Activated CD4-positive, alpha-beta T cell treated with anti-CD3 and anti-CD28 coated beads, Interleukin-2, amount 10 ng/mL, durations not matched to agents 24 days and 14 days (primary cell): ENCODE measurements at places on chromosomes 11 and 22. TPM values are rescaled to one million over a fixed set of nuclear protein-coding genes. Genes with fewer than 3 reads are reported as not detected.

KCNJ1 gene
- not detected in 2 replicates for total RNA-seq

PKP3 gene
- not detected in 2 replicates for total RNA-seq

- DNase-seq: no peak
Measured at GRCh38 chr11:117391181-117391580, 63.5 kb downstream of the CEP164 start.

DNA sequence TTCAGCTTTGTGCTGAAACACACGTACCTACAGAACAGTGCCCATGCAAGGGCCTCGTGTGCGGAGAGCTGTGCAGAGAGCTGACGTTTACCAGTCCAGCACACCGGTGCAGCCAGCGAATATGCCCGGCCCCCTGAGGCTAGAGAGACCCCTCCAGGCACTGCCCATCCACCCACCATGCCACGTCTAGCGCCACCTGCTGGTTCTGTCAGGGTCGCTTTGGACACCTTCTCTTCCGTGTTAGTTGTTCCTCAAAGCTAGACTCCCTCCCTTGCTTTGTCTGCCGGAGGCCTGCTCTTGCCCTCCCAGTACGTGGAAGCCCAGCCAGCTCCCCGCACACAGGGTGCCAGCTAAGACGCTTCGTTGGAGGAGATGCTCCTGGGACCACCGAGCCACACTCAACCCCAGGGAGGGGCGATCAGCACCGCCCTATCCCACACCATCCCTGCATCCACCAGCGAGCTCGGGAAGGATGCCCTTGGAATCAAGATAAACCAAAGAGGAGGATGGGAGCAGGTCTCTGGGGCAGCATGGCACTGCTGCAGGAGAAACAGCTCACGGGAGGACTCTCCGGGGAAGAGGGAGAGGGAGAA, 43.4 kb downstream of the CPT1A start:
- DNase-seq: peak; percentile 80

DNA sequence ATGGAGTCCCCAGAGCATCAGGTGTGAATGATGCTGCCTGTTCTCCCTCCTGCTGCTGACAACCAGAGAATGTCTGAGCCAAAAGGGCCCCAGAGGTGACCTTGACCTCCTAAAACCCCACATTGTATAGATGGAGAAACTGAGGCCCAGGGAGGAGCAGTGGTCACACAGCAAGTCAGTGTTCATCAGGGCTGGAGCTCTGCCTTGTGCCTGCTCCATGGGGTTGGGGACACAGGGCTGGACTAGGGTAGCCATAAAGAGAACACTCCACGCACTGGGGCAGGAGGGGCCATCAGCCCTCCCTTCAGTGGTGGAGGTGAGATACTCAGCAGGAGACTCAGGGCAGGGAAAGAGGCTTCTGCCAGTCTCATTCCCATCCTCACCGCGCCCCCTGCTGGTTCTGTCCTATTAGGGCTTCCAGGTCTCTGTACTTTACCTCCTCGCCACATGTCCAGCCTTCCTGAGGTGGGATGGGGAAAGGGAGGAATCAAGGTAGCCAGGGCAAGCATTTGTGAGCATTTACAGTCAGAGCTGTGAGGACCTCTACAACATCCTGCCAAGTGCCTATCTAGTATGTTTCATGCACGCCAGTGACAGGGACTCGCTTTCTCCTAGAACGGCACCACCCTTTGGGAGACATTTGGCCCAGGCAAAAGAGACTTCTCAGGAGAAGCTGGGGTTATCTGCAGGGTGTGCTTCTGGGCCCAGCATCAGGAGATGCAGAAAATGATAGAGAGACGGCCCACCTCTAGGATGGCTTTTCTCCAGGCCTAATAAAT, 43.2 kb downstream of the NEU3 start:
- peak; percentile 89 for DNase-seq

DNA sequence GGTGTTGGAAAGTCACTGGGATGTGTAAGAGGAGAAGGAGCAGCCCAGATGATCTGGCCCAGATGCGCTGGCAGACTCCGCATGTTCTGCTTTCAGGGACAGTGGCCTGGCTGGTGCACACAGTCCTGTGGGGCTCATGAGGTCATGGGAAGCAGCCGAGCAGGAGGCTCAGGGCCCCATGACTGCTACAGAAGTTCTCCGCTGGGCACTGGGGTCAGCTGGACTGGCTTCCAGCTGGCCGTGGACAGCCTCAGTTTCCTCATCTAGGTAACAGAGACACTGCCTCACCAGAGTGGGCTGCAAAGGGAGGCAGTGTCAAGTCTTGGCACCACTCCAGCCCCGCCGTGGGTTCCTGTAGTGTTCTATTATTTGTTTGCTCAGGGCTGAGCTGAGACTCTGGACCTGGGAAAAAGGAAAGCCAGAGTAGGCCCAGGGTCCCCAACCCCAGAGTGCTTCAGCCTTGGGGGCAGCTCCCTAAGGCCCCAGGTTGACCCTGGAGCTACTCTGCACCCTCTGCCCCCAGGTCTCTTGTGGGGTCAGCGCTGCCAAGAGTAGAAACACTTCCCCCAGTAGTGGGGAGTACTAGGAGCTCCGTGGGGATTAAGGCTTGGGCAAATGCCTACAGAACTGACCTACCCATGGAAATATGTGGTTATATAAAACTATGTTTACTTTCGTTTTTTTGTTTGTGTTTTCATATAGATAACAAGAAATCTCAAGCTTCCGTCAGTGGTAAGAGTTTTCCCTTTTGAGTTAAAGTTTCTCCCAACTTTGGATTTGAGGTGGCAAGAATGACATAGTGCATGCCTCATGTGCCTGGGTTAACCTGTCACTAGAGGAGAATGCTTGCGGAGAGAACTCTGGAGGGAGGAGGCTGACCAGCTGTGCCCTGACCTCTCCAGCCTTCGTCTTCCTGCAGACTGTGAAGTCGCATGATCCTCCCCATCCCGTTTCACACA, 45.3 kb downstream of the MED15 start:
- no peak for DNase-seq

OR2AG1 gene
- not detected in 2 replicates for total RNA-seq

DNA sequence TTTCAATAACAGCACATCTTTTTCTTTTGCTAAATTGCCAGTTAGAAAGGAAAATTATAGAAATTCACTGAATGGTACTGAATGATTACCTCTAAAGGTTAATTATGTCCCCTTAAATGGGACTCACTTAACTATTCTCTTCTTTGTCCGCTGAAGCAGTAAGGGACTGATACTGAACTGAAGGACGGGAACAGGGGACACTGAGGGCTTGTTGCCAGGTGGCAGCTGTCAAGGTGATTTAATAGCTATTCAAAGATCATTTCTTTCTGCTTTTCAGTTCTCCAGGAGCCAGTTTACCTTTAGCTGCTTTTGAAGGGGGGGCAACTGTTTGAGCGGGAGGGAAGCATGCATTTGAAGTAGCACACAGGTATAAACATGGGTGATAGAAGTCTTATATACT, 325.4 kb upstream of the CCDC90B start:
- no peak for DNase-seq

CCDC73 gene
- total RNA-seq: not detected in 2 replicates

DNA sequence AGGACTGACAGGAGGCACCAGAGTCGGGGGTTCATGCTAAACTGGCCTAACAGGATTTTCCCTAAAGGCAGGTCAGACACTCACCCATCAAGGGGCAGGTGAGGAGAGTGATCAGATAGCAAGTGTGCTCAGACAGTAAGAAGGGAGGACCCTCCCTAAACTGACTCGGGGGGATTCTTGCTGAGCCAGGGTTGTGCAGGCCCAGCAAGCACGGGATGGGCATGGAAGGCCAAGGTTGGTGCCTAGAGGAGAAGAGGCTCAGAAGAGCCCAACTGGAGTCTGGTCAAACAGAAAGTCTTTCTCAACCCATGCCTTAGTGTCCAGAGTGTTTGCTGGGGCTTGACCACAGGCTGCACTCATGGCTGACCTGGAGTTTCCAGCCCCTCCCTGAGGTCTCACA, 6.2 kb upstream of the APOL1 start:
- DNase-seq: no peak

DNA sequence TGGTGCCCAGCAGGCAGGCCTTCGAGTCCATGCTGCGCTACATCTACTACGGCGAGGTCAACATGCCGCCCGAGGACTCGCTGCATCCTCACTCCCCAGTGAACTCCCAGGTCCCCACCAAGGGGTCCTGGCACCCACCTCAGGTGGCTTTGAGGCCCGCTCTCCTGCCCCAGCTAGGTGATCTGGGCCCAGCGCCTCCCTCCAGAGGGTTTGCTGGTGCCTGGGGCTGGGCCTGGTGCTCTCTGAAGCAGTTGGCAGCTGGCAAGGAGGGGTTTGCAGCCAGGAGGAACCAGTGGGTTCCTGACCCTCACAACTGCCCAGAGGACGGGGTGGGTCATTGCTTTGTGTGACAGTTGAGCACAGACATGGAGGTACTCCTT, 5.9 kb downstream of the THAP7 start:
- DNase-seq: no peak
